ENCODE measurements at places on chromosomes 11 and 22.

- DNase-seq: peak; percentile 55
Observed at GRCh38 chr22:37018815-37019308, 385 bp downstream of the TST start.

GRCh38 chr11:130006929-130007328 is 4.3 kb upstream of the PRDM10 start:
- DNase-seq: no peak

GRCh38 chr22:43263645-43264514 is 76.9 kb upstream of the TTLL12 start:
- no peak for DNase-seq

GRCh38 chr11:103959279-103959942 is 77.0 kb upstream of the DDI1 start:
- no peak for DNase-seq

GRCh38 chr11:19644316-19644715 is 68.3 kb upstream of the NAV2 start:
- no peak for DNase-seq

DNA sequence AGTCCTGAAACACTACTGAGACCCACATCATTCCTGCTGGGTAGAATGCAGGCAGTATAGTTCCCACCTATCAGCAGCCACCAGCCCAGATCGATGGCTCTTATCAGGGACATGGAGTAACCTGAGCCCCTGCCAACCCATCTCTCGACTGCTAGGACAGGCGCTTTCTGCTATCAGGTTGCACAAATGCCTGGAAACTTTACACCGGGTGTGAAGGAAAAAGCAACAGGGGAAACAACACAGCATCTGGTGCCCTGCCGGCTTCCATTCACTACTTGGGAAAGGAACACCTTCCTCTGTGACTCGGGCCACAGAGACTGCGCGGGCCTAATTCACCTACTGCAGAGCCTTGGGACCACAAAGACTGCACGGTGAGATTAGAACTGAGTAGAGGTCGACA is 18.5 kb downstream of the RBFOX2 start:
- no peak for DNase-seq

GRCh38 chr11:20024172-20024935 is 135.9 kb downstream of the DBX1 start:
- DNase-seq: no peak

Data from head of caudate nucleus (tissue), 42 donors.